HFF-Myc (cell line): ENCODE measurements at places on chromosomes 2 and 18.

DNA sequence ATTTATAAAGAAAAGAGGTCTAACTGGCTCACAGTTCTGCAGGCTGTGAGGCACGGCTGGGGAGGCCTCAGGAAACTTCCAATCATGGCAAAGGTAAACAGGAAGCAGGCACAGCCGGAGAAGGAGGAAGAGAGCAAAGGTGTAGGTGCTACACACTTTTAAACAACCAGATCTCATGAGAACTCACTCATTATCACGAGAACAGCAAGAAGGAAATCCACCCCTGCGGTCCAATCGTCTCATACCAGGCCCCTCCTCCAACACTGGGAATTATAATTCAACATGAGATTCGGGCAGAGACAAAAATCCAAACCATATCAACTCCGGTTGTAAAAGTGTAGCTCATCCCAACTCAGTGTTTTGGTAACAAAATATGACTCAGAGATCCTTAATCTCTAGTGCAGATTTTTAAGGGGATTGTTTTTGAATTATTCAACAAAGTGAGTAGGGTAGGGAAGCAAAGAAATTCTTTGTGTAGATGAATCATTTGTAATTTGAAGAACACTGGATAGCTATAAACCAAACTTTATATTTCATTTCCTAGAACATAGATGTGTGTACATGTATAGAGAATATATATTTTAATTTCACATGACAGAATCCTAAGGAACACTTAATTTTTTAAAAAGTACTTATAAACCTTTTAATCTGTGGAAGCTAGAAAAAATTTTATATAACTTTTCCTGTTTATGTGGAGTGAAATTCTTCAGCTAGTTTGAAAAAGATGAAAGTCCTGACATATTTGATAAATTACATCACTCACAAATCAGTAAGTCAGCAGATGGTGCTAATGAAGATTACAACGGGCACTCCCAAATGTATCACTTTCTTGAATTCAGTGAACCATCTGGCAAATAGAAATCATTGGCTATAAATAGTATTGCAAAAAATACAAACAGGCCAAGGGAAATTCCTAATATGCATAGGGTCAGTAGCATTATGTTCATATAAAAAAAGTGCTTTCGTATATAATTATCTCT, 130.1 kb downstream of the OLA1 start:
- DNase-seq, result peak; percentile 80

DNA sequence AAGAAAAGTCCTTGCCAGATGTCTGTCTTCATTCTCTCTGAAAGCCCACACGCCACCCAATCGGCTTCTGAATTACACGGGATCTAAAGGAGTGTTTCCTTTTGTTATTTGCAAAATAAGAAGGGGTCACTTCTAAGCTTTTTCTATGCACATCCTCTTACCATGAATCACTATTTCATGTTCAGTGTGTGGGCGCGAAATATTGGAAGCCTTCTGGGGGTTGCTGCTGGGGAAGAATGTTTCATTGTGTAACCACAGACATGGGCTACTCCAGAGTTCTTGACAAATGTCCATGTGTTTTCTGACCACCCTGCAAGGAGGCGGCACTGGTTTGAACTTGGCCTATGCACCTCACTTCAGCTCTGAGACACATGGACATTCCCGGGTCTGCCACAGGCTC, 133.6 kb upstream of the APCDD1 start:
- DNase-seq, result no peak

DNA sequence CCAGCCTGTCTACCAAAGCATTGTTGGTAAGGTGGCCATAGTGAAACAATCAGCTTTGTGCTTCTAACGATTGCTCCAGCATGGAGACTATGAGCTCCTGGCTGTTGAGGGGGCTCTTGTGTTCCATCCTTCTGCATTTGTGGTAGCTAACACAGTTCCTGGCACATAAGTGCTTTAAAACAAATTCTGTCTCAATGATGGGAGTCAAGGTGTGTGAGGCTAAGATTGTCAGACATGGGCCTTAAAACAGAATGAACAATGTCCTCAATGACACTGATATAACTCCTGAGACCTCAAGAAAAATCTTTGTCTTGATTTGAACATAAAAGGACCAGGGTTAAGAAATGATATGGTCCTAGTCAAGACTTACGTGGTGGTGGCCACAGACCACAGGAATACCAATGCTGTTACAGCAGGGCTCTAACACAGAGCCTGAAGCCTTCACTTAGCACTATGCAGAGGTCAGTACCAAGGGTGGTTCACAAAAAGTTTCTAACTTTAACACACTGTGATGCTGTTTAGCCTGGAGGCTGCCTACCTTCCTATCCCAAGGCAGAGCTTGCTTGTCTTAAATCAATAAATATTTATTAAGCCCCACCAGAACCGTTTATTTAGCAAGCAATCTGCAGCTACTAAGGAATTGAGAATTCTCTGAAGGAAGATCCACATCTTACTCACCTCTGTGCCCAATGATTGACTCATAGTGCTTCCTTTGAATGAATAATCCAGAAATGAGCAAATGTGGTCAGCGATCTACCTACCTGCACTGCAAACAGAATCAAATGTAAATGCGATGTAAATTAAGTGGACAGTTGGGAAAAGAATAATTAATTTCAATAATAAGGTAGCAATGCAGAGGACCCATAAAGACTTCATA, 35.1 kb downstream of the EVA1A start:
- DNase-seq, result no peak

- no peak for DNase-seq
These were observed 1.7 kb downstream of the MEIS1 start for GRCh38 chr2:66436581-66437001.

DNA sequence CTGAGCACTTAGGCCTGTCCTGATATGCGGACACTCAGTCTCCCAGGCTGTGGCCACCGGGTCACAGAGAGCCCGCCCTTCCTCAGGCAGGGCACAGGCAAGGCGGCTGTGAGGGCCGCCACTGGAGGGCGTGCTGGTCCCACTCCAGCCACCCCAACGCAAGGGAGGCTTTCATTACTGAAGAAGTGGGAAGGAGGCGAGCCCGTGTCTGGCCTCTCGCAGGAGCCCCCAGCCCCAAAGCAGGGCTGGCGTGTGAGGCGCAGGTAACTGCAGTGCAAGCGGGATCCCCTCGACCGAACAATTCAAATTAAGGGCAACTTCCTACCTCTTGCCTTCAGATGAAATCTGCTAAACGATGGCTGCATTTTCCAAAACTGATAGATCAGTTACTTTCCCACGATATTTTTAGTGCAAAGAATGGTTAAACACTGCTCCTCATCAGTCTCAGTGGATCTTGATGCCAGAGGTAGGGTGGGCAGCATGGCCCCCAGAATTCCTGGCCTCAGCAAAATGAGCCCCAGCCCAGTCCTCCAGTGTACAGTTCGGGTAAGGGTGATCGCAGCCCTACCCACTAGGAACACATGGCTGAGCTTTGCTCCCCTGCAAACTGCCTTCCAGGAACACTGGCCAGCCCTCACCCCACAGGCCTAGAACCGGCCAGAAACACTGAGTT, 97.2 kb downstream of the SEPTIN10 start:
- DNase-seq, result no peak

DNA sequence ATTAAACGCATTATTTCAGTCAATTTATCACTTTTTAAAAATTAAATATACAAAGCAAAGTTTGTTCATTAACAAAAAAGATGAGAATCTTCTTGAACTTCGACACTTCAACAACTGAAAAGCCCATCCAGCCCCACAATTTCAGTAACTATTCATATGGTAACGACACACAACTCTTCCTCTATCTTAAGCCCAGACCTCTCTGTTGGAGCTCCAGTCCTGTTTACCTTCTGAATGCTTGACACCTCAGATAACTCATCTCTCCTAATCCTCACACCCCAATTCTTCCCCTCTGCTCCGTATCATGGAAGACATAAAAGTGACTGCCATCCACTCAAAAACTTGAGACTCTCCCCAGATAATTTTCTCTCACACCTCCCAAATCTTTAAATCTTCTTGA, 12.6 kb downstream of the USP37 start:
- no peak for DNase-seq

- no peak for DNase-seq
These were observed 216.4 kb downstream of the STK39 start for GRCh38 chr2:168030862-168031624.

- DNase-seq, result peak; percentile 68
These were observed 143.0 kb downstream of the ZNF516 start for GRCh38 chr18:76351961-76352581.

DNA sequence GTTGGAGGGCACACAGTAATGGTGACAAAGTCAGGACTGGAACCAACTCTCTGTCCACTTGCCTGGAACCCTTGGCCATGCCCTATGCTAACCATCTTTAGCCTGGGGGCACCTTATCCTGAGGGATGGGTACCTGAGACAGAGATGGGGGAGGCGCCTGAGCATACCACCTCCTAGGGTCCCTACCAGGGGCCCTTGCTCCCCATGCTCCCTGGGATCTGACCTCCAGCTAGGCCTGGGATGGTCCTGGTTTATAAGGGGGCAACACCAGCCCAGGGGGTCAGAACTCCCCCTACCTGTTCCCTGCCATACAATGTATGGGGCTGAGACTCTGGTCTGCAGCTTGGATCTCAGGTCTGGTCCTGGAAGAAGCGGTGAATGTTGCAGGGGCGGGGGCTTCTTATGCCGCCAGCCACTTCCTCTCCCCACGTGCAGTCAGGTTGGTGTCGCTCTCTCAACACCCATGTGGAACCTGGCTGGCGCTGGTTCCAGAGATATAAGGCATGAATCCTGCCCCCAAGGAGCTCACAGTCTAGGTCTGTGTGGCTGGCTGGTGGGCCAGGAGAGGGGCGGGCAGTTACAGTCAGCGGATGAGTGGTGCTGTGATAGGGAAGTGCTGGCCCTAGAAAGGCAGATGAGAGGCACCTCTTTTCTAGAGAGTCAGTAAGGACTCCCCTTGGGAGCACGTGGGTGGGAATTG, 3.8 kb upstream of the TOGARAM2 start:
- DNase-seq, result no peak

- DNase-seq, result no peak
These were observed 16.2 kb downstream of the C2orf76 start for GRCh38 chr2:119350311-119350998.

GRCh38 chr2:20638014-20638413, 12.9 kb downstream of the HS1BP3 start:
- no peak for DNase-seq

GRCh38 chr18:13488281-13488929, 238.0 kb downstream of the FAM210A start:
- DNase-seq, result no peak

- no peak for DNase-seq
These were observed 57.8 kb upstream of the SNTG2 start for GRCh38 chr2:892892-893291.
